ENCODE measurements at places on chromosomes 16 and 17.
A peak's percentile ranks its signal among the peaks of the same experiment; 100 is the strongest.

- DNase-seq: no peak
Measured at GRCh38 chr16:4414187-4414917, 2.0 kb downstream of the CORO7 start.

DNA sequence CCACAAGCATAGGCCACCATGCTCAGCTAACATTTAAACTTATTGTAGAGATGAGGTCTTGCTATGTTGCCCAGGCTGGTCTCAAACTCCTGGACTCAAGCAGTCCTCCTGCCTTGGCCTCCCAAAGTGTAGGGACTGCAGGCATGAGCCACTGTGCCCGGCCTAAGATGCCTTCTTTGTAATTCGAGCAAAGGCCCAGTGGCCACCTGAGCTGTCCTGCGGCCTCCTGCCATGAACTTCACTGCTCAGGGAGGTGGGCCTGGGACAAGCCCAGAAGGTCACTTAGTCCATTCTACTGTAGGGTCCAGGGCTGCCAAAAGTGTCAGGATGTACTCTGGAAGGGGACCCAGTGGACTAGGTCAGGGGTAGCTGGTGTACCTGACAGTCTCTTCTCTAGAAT is 30.5 kb downstream of the DHX38 start:
- DNase-seq: no peak

- no peak for DNase-seq
Measured at GRCh38 chr17:4785311-4786105, 656 bp downstream of the VMO1 start.

DNA sequence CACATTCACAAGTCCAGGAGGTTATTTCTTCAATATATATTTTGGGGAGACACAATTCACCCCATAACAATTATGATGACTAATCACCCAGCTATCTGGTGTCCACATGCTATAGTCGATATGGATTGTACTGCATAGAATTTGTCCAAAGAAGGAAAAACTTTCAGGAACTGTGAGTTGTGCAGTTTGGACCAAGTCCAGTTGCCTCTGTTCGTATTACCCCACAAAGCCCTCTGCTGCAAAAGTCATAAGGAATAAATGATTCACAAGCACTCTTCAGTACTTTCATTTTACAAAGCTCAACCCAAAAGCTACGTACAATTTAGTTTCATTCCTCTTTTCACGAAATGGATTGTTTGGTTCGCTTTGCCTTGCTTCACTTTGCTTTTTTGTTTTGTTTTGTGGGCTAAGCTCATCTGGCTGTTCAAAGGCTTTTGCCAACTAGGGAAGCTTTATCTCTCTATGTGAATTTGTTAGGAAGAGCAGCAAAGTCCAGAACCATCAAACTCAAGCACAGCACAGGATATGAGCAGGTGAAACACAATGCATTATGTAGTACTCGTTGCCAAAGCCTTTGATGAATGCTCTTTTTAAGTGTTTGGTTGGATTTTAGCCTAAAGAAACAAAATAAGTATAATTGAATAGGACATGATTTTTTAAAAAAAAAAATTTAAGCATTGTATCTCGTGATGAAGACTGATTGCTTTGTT is 98.6 kb downstream of the ZNF18 start:
- no peak for DNase-seq

GRCh38 chr16:11986521-11987057 is 10.1 kb downstream of the SNX29 start:
- no peak for DNase-seq

GRCh38 chr17:49213847-49214246 is 3.3 kb downstream of the ABI3 start:
- DNase-seq: no peak

DNA sequence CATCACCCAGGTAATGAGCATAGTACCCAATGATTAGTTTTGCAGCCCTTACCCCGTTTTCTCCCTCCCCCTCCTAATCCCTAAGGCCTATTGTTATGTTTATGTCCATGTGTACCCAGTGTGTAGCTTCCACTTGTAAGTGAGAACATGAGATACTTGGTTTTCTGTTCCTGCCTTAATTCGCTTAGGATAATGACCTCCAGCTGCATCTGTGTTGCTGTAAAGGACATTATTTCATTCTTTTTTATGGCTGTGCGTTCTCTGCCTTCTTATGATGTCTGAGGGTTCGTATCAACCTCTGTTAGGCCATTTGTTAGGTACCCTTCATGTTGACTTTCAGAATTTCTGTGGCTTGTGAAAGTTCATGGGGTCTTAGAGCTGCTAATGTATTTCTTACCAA is 31.0 kb downstream of the CTCF start:
- no peak for DNase-seq

DNA sequence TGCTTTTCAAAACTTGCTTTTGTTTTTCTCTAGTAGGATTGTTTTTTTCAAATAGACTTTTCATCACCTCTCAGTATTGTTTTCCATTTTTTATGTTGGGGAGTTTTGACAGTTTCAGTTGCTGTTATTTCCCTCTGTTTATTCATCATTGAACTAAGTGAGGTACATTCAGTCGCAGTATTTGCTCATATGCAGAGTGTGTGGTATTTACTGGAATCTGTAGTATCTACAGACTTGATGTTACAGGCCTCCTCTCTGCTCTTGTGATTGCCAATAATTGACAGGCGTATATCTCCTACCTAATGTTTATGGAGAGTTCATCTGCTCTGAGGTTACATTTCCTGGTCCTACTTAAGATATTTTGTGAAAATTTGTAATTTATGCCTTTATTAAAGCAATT is 49.6 kb downstream of the COX10 start:
- DNase-seq: no peak

DNA sequence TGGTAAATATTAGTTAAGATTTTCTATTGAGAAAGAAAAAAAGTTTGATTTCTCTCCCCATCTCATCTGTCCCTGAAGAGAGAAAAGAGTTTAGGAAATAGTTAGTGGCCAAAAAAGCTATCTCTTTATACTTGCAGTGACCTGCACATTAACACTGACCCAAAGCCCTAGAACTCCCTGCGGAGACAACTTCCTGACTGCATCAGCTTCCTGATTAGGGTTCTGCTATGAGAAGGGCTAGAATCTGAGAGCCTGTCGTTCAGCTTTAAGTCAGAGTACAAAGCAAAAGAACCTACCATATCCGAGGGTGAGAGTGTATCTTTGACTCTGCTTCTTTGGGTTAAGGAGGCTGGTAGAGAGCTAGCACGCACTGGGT is 24.7 kb downstream of the LIMD2 start:
- DNase-seq: no peak

DNA sequence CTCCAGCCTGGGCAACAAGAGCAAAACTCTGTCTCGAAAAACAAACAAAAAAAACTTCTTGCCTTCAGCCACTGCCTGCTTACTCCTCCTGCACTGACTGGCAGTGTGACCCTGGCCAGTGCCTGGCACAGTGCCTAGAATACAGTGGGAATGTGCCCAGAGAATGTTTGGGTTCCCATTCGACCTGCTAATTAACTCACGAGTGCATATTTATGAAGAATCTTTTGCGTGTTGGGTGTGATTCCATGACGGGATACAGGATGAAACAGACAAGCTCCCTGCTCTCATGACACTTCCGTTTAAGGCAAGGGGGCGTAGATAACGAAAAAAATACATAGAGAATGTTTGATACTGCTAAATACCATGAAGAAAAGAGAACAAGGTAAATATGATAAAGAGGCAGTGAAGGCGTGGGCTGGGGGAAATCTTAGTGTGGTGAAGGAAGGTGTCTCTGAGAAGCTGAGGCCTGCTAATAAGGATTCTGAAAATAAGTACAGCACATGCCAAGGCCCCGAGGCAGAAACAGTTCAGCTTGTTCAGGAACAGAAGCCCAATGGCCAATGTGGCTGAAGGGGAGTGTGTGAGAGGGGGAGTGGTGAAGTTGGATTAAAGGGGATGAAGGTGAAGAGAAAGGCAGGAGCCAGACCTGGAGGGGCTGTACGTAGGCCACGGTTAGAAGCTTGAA is 4.3 kb downstream of the ABI3 start:
- no peak for DNase-seq

GRCh38 chr16:3576211-3576610 is 992 bp downstream of the NLRC3 start:
- no peak for DNase-seq

GRCh38 chr17:15261258-15261801 is 3.8 kb downstream of the PMP22 start:
- peak; percentile 22 for DNase-seq

- DNase-seq: peak; percentile 29
Measured at GRCh38 chr17:62627904-62628633, 599 bp downstream of the MRC2 start.

GRCh38 chr16:67758006-67758405 is 38.9 kb upstream of the GFOD2 start:
- DNase-seq: no peak

GRCh38 chr16:24423312-24423711 is 116.1 kb upstream of the RBBP6 start:
- peak; percentile 7 for DNase-seq

DNA sequence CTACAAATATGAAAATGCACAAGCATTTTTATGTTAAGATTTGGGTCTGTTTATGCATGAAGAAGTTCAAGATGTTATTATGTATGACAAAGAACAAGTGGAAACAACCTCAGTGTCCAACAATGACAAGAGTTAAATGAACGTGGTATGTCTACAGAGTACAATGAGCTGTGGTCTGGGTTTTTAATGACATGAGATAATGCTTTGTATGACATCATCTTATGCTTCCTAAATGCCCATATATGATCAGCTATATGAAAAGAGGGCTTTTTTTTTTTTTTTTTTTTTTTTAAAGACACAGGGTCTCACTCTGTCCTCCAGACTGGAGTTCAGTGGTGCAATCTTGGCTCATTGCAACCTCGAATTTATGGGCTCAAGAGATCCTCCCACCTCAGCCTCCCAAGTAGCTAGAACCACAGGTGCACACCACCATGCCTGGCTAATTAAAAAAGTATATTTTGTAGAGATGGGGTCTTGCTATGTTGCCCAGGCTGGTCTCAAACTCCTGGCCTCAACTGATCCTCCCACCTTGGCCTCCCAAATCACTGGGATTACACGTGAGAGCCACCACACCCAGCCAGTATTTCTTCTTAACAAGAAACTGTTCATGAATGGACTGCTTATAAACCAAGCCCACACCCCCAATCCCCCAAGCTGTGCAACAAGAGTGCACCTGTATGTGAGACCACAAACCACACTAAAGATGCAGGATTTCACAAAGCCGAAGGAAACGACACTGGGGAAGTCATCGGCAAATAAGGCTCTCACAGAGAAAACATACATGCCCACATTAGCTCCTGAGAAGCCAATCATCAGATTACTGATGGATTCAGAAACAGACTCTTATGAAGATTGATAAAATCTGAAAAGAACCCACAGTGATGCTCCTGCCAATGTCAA is 114.5 kb downstream of the CPPED1 start:
- DNase-seq: no peak

- DNase-seq: no peak
Measured at GRCh38 chr17:7294614-7295153, at the start of gene YBX2. YBX2 (minus strand) TSS chr17:7294639; CDS start chr17:7294500, 139 bp downstream.

- no peak for DNase-seq
Measured at GRCh38 chr17:81701288-81702071, 1.7 kb upstream of the MRPL12 start.

DNA sequence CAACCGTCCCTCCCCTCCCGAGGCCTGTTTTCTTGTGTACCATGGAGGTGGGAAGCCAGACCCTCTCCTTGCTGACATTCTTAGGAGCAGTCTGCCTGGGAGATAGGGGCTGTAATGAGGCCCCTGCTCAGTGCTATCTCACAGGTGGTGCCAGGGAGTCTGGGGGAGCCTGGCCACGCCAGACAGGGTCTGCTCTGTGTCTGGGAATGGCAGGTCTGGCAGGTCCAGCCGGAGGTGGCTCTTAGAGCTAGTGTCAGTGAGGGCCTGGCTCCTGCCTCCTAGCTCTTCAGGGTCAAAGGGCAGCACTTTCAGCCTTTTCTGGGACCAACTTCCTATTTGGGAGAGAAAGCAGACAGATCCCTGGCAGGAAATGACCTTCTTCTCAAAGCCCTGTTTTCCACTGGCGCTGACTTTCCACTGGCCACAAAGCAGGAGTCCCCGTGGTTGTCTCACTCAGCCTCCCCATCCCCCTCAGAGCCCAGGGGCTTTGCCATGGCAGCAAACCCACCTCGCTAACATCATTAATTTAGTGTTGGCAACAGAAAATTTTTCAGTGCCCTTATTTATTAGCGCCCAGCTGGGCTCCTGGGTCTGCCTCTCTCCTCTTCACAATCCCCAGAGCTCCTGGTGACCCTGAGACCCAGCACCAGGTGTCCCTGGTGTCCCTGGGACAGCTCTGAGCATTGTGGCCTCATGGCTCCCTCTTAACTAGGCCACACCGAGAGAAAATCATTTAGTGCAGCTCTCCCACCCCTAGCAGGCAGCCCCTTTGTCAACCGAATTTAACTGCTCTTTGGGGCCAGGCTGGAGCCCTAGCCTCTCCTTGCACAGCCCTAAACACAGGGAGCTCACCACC is 24.0 kb upstream of the DOK4 start:
- no peak for DNase-seq

DNA sequence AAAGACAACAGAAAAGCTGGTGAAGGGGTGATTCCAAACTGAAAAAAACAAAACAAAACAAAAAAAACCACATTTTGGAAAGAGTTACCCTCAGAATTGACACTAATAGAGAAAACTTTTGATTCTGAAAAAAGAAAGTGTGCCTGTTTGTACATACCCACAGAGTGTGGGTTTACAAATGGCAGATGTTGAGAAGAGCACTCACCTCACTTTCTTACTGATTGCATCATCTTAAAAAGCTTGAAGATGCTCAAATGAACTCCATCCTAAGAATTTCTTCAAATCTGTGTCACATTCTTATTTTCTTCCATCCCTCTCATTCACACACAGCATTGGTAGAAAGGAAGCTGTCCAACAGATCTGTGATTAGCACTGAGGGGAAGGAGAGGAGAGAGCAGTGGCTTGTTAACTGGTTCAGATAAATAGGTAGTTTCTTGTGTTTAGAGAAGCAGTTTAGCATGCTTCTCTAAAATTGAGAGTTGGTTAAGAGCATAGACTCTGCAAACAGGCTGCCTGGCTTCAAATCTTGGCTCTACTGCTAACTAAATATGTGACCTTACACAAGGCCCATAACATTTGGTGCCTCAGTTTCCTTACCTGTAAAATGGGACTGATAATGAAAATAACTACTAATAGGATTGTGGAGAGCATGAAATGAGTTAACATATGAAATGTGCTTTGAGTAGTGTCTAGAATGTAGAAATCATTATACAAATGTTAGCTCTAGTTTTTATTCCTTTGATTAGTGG is 6.9 kb downstream of the GNAO1 start:
- DNase-seq: no peak

DNA sequence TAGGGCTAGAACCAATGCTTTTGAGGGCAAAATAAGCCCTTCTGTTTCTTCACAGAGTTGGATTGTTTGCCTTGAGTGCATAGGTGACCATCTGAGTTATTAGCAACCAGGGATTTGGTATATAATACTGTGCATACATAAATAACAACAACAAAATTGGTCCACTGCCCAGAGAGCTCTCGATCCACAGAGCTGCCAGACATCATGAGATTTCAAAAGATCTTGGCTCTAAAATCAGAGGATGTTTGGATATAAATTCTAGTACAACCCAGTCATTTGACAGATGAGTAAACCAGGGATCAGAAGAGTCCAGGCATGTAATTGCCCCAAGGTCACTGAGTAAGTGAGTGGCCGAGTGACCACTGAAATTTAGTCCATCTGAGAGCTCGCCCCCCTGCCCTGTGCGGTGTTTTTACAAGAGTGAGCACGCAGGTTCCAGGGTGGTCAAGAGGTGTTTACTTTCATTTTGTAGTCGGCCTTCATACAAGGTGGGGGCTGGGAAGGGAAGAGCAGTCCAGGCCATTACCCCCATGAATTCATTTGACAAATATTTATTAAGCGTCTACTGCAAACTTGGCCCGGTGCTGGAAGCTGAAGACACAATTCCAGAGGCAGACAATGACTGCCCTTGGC is 1.8 kb upstream of the MT2A start:
- DNase-seq: peak; percentile 90

Measured in RCC 7860 (cell line).